ENCODE measurements at places on chromosomes 7 and 10. TPM values are rescaled to one million over a fixed set of nuclear protein-coding genes. Genes with fewer than 3 reads are reported as not detected.
A peak's percentile ranks its signal among the peaks of the same experiment; 100 is the strongest.

Gene UFSP1
- 2.4 TPM for total RNA-seq

Gene PRKAR1B
- total RNA-seq, result 11.4 TPM

Gene OR2A12
- not detected for total RNA-seq

Gene PHYHIPL
- total RNA-seq, result 0.82 TPM

Gene MTPN
- total RNA-seq, result 77.2 TPM

Gene CCDC172
- total RNA-seq, result not detected

Gene GAD2
- total RNA-seq, result not detected

DNA sequence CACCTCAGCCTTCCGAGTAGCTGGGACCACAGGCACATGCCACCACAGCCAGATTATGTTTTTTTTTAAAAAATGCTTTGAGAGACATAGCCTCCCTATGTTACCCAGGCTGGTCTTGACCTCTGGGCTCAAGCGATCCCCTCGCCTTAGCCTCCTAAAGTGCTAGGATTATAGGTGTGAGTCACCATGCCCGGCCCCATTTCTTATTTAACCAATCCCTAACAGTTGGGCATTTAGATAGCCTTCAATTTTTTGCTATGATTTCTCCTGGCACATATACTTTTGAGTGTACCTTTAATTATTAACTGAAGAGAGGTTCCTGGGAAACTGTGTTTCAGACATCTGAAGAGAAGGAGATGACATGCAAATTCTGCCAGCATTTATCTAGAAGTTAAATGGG lies 22.6 kb upstream of the AUTS2 start:
- no peak overlapping the region for H3K27ac ChIP-seq
- no peak overlapping the region for H3K4me3 ChIP-seq
- DNase-seq, result no peak
- no peaks in the 10 kb centered on the region for H3K36me3 ChIP-seq
- H3K4me1 ChIP-seq, result no peaks in the 10 kb centered on the region
- no peaks in the 10 kb centered on the region for H3K27me3 ChIP-seq

GRCh38 chr7:455110-455928 lies 64.3 kb downstream of the PDGFA start:
- H3K27me3 ChIP-seq, result peaks cover 43% of the 10 kb centered on the region
- no peaks in the 10 kb centered on the region for H3K36me3 ChIP-seq
- peaks cover 26% of the 10 kb centered on the region for H3K4me1 ChIP-seq

- H3K36me3 ChIP-seq, result no peaks in the 10 kb centered on the region
- no peak overlapping the region for H3K27ac ChIP-seq
- no peaks in the 10 kb centered on the region for H3K4me1 ChIP-seq
- no peak for DNase-seq
- H3K4me3 ChIP-seq, result no peak overlapping the region
- no peaks in the 10 kb centered on the region for H3K27me3 ChIP-seq
These were observed 3.5 kb downstream of the SVOPL start for GRCh38 chr7:138697535-138698182.

DNA sequence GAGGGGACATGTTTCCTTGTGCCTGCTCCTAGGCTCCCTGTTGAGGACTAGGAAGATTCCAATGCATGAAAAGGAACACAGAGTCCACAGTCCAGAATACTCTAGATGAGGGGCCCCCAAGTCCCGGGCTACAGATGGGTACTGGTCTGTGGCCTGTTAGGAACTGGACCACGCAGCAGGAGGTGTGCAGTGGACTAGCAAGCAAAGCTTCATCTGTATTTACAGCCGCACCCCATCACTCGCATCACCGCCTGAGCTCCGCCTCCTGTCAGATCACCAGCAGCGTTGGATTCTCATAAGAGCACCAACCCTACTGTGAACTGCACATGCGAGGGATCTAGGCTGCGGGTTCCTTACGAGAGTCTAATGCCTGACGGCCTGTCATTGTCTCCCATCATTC lies 233.0 kb upstream of the MKLN1 start:
- H3K4me3 ChIP-seq, result no peak overlapping the region
- no peak overlapping the region for H3K27ac ChIP-seq
- peaks cover 25% of the 10 kb centered on the region for H3K36me3 ChIP-seq
- peaks cover 86% of the 10 kb centered on the region for H3K4me1 ChIP-seq
- DNase-seq, result no peak

DNA sequence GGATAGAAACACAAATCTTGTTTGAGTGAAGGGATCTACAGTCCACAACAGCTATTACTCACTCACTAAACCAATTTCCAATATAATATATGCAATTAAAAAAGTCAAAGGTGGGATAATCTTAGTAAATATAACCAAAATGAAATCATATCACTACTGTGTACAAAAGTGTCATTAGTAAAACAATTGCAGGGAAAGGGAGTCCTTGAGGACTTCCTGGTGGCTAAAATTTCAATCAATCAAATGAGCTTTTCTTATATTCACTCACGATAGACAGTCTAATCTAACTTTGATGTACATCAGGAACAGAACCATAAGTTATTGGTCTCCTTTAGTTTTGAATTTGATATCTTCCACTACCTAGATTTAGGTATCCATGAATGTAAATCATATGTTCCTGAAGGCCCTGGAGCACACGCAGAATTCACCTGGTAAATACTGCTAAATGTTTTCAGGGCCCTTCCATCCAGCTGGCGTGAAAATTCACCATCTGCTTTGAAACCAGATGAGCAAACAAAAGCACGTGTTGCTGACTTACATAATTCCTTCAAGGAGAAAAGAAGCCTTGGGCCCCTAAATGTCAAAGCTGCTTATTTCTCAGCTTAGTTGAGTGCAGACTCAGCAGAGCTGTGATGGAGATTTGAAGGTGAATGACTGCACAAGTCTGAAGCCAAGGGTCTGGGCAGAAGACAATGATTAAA lies 159.3 kb upstream of the TMEM196 start:
- H3K27ac ChIP-seq, result no peak overlapping the region
- no peaks in the 10 kb centered on the region for H3K4me1 ChIP-seq
- H3K4me3 ChIP-seq, result no peak overlapping the region
- H3K36me3 ChIP-seq, result no peaks in the 10 kb centered on the region
- no peak for DNase-seq

DNA sequence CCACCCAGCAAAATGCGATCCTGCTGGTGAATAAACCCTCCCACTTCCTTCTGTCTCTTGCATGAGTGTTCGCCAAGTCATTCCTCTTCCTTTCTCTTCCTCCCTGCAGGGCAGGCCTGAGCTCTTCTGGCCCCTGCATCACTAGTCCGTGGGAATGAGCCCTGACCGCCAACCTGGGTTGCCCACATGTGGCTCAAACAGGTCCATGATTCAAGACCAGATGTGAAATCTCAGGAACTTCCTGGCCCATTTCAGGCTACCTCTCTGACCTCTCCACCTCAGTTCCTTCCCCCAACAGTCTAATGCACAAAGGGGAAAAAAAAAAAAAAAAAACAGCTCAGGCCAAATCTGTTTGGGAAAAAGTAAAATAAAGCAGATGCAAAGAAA lies 5.4 kb upstream of the YWHAG start:
- H3K27me3 ChIP-seq, result no peaks in the 10 kb centered on the region
- peak overlapping the region; percentile 12 for H3K4me3 ChIP-seq
- no peaks in the 10 kb centered on the region for H3K4me1 ChIP-seq

DNA sequence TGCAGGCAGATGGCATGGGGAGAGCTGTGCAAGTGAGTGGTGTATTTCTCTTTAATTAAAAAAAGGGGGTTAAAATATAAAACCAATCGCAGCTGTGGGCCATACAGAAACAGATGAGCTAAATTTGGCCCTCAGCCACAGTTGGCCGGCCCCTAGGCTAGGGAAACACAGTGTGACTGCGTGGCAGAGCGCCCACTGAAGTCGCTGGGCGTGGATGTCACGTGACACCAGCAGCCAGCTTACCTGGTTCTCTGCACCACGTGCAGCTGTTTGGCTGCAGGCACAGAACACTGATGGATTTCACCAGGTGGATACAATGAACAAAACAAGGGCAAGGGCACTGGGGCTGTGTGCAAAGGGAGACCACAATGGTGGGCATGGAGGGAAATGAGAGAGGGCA lies 119.3 kb upstream of the ZNF746 start:
- H3K27ac ChIP-seq, result no peak overlapping the region
- no peaks in the 10 kb centered on the region for H3K27me3 ChIP-seq
- H3K4me1 ChIP-seq, result no peaks in the 10 kb centered on the region
- no peak for DNase-seq

GRCh38 chr7:127252377-127252713 lies 396 bp downstream of the GRM8 start:
- no peak overlapping the region for H3K27ac ChIP-seq
- H3K4me1 ChIP-seq, result peaks cover 30% of the 10 kb centered on the region
- peak overlapping the region; percentile 56 for H3K4me3 ChIP-seq
- H3K36me3 ChIP-seq, result no peaks in the 10 kb centered on the region

GRCh38 chr7:17963281-17963680 lies 23.0 kb upstream of the SNX13 start:
- no peak for DNase-seq
- no peak overlapping the region for H3K4me3 ChIP-seq
- no peaks in the 10 kb centered on the region for H3K27me3 ChIP-seq
- no peak overlapping the region for H3K27ac ChIP-seq
- H3K36me3 ChIP-seq, result no peaks in the 10 kb centered on the region

- DNase-seq, result no peak
- peaks cover 5% of the 10 kb centered on the region for H3K36me3 ChIP-seq
- peak overlapping the region; percentile 92 for H3K4me3 ChIP-seq
- H3K4me1 ChIP-seq, result peaks cover 18% of the 10 kb centered on the region
These were observed 2.2 kb downstream of the GUSB start for GRCh38 chr7:65979583-65980477.

DNA sequence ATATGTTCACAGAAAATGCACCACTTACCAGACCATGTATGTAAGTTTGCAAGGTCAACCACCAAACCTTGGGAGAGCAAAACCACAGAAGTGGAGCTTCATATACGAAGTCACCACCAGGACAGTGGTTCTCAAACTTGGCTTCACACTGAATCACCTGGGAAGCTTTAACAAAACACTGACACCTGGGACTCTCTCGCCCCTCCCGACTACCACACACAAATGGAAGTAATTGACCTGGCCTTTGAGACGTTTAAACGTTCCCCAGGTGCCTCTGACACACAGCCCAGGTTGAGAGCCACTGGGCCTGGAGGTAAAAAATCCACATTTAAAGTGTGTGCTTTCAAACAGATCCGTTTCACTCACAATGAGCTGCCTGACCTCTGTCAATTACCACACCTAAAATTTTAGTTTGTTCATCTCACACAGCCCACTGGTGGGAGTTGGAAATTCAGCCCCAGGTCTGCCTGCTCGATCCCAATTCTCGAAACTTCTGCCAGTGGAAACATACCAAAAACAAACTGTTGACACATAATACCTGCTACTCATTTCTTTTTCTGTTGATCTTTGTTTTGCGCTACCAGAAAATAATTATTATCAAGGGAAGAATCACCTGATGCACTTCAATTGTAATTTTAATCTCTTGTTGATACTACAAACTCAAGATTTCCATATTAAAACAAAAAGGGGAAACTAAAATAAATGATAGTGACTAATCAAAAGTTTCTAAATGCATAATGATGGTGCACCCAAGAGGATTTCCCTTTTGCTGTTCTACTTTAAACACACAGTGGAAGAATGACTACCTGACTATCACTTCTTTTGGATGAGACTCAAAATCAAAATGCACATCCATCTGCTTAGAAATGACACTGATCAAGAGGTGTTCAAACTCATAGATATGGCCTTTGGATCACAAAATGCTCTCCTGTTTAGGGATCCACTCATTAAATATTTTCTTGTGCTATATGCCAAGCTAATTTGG lies 26.6 kb downstream of the CDNF start:
- no peak overlapping the region for H3K4me3 ChIP-seq
- H3K4me1 ChIP-seq, result no peaks in the 10 kb centered on the region
- no peak for DNase-seq
- no peaks in the 10 kb centered on the region for H3K27me3 ChIP-seq
- H3K27ac ChIP-seq, result no peak overlapping the region

Measured in sigmoid colon (tissue), 7 donors.